ENCODE measurements at places on chromosomes 1 and 21.
A peak's percentile ranks its signal among the peaks of the same experiment; 100 is the strongest.

DNA sequence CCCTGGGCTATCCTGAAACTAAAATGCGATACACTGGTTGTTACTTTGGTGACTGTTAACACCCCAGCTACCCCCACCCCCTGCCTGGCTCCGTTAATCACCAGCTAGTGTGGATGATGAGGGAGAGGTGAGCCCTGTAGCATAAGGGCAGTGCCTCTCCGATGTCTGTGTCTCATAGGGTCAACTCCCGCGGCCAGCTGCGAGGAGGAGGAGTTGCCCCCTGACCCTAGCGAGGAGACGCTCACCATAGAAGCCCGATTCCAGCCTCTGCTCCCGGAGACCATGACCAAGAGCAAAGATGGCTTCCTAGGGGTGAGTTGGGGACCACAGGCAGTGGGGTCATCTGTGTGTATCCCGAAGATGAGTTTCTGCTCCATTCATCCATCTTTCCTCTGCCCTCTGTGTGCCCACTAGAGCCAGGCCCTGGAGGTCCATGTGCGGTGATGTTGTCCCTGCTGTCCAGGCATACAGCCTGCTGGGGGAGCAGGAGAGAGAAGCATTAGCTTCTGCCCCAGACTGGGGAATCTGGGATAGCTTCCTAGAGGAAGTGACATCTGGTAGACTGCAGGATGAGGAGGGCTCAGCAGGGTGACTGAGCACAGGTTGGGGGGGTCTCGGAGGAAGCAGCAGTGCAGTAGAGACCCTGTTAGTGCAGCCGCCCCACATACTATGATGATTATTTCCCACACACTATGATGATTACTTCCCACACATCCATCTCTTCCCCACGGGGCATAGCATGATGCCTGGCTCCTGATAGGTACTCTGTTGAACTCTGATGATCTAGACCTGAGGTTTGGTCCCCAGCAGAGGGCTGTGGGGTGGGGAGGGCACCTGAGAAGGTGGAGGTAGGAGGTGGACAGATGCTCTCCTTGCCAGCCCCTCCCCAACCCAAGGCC is 5.2 kb downstream of the SELENON start:
- DNase-seq = no peak

GRCh38 chr1:161803181-161803580 is 37.1 kb downstream of the ATF6 start:
- no peak for DNase-seq

DNA sequence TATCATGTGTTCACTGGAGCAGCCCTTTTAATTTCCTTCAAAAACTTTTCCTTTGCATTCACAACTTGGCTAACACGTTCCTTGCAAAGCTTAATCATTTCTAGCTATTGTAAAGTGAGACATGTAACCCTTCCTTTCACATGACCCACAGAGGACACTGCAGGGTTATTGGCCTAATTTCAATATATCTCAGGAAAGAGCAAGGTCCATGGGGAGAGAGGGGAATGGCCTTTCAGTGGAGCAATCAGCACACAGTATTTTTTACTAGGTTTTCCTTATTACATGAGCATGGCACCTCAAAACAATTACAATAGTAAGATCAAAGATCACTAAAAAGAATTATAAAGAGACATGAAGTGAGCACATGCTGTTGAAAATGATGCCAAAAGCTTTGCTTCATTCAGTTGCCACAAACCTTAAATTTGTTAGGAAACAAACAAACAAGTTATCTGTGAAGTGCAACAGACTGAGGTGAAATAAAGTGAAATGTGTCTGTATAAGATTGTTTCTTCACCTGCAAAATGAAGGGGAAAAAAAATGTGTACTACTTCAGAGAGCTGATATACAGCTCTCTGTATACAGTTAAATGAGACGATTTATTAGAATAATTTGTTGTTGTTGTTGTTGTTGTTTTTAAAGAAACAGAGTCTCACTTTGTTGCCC is 61.5 kb downstream of the EIF4G3 start:
- DNase-seq = no peak

DNA sequence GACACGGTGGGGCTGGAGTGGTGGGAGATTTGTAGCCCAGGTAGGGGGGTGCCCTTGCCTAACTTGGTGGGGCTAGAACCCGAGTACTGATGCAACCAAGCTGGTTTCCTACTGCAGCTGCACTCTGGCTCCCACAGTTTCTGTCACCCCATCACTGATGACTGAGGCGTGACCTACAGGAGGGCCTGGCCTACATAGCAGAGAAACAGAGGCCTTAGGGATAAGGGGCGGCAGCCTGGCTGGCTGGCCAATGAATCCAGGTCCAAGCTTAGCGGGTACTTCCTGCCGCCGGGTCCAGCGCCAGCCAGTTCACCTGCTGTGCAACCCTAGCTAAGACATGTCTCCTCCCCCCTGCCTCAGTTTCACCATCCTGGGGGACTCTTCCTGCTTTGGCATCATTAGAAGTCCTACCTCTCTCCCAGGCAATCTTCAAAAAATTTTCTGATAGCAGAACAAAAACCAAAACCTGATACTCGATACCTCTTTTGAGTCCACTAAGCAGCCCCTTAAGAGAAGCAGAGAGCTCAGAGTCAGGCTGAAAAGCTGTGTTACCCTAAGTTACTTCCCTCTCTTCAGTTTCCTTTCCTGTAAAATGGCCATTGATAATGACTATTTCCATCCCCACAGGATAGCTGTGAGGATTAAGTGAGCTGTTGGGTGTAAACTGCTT is 27.3 kb upstream of the RNF19B start:
- DNase-seq = no peak

DNA sequence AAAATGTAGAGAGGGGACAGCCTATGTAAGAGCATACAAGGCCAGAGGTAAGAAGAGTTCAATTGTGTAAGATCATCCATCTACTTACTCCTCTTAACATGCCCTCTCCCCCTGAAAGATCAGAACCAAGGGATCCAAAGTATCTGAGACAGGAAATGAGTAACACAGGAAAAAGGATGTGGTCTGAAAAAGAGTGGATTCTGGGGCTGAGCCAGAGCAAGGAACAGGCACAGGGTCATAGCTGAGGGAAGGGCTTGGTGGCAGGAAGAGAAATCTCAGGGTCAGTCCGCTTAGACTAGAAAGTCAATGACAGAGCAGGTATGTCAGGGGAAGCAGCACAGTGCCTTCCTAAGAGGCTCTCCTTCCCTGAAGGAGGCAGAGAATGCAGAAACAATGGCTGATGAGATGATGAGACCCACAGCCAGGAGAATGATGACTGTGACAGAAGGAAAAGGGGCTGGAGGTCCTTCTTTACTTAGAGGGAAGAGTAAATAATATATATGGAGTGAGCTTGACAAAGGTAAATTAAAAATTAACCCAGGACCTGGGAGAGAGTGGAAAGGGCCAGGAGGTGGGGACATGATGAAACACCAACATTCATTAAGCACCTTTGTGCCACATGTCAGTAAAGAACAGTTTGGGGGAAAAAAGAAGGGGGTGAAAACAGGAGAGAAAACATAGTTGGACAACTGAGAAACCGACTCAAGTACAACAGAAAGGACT is 26.2 kb upstream of the A3GALT2 start:
- DNase-seq = no peak

DNA sequence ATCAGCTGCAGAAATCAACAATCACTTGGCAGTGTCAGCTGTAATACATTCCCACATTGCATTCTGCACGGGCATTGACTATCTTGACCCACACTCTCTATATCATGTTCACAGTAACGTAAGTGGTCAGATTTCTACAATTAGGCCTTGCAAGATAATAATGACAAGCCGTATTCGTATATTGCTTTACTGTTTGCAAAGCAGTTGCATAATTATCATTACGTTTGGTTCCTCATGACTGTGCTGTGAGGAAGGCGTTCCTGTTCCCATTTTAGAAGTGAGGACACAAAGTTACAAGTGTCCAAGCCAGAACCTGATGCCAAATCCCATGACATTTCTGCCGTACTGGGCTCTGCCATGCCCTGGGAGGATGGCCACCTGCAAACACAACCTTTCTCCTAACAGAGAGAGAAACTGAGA is 53.5 kb upstream of the TARBP1 start:
- no peak for DNase-seq

DNA sequence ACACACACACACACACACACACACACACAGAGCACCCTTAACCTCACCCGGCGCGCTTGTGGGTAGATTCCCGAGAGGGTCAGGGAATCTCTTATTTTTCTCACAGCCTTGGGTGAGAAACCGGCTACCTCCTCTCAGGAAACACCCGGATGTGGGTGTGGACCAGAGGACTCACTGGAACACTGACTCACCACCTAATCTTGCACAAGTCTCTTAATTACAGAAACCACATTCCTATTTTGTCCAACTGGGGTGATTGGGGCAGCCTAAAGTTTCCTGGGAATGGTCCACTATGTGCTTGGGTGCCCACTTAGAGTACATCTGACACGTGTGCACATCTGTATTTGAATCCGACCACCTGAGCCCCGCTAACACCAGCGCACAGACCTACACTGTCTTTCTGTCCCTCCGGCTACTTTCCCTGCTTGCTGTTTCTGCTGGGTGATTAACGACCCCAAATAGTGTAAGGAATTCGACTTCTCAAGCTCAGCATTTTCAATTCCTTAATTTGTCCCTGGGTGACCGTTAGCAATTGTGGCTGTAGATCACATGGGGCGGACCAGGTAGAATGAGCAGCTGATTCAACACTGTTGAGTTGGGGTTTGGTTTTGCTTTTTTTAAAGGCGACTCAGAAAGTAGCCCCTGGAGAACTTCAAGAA is 14.0 kb upstream of the TBX15 start:
- DNase-seq = no peak

DNA sequence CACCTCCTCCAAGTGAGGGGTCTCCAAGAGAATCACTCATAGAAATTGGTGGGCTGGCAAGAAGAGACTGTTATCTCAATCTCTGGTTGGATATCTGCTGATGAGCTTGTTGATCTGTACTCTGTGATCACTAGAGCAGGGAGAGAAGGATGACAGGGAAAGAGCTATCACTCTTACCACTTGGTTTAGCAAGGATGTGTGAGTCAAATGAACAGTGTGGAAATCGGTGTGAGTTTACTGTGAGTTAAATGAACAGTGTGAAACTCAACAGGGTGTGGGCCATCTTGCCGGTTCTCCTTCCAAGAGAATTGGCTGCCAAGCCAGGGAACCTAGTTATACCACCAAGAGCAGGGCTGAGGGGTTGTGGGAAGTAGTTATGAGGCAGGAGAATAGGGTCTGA is 33.3 kb upstream of the CD1D start:
- no peak for DNase-seq

DNA sequence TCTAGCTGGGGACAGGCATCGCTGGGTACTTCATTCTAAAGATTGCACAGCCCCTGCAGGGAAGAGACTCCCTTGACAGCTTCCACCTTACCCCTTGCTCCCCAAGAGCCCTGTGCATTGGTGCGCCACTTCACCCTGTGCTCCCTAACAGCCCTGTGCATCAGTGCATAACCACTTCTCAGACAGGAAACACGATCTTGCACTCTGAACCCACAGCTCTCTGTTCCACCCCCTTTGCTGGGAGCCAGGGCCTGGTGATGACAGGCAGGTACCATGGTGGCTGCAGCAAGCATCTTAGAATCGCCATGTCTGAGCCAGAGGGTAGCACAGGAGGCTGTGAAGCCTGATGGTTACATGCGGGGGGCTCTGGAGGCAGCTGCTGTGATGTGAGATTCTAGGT is 5.0 kb downstream of the ALPL start:
- no peak for DNase-seq

- no peak for DNase-seq
Observed at GRCh38 chr1:239243006-239243405, 143.4 kb upstream of the CHRM3 start.

DNA sequence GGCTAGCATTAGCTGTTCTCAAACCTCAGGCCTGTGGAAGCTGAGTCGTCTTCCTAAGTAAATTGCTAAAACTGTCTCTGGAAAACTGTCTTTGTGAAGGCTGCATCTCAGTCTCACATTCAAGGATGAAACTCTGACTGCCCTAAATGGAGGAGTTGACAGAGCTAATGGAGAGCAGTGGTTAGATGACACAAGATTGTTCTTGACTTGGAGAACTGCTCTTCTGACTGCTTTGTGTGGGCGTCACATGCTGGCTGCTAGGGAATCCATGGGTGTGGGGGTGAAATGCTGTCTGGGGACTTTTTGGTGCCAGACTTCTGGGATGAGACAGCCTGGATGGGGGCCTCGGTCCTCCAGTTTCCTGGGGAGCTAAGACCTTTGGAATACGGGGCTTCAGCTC is 24.5 kb upstream of the TSPAN2 start:
- no peak for DNase-seq

- DNase-seq = no peak
Observed at GRCh38 chr1:36300526-36300925, 5.6 kb upstream of the SH3D21 start.

- DNase-seq = no peak
Observed at GRCh38 chr1:207311888-207312603, 9.4 kb upstream of the CD55 start.

DNA sequence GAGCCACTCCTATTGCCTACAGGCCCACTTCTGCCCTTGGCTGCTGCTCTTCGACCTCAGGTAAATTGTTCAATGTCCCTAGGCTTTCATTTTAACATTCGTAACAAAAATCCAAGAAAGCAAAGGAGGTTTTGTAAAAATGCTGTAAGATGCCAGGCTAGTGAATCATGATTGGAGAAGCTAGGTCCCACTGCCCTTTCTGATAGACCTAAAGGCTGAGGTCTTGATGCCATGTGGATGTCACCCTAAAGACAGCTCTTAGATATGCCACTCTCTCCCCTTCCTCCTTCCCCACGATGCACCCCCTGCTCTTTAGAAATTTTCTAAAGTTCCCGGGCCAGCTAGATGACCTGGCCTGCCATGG is 9.9 kb upstream of the TMEM39B start:
- DNase-seq = no peak

- no peak for DNase-seq
Observed at GRCh38 chr1:208943291-208943690, 640.2 kb upstream of the CAMK1G start.

DNA sequence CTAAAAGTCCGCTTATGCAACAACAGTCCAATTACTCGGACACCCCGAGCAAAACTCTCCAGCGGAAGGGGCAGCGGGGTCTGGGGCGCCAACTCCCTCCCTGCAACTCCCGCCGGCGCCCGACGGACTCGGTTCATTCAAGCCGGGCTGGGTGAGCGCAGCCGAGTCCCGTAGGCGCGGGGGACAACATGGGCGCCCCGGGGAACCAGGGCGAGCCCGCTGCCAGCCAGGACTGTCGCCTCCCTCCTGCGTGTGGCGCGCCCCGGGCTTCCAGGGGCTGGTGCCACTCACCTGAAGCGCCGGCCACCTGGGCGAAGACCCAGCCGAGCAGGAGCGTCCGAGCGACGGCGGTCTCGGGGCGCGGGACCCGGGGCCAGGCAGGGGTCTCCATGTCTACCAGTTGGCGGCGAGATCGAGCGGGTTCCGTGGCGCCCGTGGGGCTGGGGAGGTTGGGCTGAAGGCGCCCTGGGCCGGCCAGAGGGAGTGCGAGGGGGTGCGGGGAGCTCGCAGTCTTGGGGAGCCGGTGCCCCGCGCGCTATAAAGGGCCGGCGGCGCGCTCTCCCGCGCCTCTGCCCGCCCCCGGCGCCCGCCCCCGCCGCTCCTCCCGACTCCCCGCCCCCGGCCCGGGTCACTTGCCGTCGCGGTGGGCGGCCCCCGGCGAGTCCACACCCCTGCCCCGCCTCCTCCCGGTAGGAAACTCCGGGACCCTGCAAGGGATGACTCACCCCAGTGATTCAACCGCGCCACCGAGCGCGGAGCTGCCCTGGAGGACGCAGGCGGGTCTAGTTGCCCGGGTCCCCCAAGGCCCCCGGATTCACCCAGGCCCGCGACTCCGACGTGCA is at the start of gene F3:
TSS of gene F3 (minus strand) at position 514 of the 842 bp plus-strand sequence. CDS start at position 391, 123 bp downstream.
- DNase-seq = peak; percentile 11

Measured in memory B cell (primary cell).